ENCODE measurements at places on chromosomes 13 and 19.

DNA sequence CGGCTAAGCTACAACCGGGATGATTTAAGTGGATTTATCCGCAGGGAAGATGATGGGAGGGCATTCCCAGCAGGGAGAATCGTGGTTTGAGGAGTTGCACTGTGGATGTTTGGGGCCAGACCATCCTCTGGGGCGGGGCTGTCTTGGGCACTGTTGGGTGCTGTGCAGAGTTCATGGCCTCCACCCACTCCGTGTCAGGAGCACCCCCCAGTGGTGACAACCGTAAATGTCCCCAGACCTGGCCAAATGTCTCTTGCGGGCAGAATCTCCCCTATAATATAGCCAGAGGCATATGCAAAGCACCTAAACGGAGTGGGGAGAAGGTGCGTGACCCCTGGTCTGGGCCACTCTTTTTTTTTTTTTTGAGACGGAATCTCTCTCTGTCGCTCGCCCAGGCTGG, 40.2 kb downstream of the SMIM24 start:
- peak; percentile 61 for DNase-seq

GRCh38 chr19:1035998-1036621, 3.8 kb upstream of the ABCA7 start:
- DNase-seq: no peak

DNA sequence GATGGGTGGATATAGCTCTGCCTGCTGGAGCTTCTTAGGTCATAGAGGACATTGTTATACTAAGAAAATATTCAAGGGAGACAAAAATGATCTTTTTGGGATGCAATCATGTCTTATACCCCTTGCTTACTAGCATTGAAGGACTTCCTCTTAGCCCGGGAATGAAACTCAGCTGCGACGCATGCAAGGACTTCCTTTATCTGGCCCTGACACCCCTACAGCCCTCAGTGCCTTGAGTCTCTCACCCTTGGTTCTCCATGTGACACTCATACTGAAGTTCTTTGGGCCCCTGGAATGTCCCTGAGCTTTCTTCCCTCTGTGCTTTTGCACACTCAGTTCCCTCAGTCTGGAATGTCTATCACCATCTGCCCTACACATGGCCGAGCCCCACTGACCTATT, 72.5 kb upstream of the MTIF3 start:
- no peak for DNase-seq

DNA sequence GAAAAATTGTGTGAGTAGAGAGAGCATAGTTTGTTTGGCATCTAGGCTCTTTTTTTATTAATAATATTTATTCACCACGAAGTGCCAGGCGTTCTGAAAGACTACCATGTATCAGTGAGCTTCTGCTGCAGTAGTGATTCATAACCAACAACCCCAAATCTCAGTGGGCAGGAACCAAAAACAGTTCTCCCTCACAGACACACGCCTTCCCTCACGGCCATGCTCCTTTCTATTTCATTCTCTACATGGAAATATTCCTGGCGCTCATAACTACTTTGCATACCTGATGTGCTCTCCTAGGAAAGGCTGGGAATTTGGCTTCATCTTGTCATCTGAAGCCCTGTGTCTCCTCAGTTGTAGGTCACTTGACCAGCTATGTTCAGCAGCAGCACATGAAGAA, 26.6 kb upstream of the AMER2 start:
- DNase-seq: no peak

DNA sequence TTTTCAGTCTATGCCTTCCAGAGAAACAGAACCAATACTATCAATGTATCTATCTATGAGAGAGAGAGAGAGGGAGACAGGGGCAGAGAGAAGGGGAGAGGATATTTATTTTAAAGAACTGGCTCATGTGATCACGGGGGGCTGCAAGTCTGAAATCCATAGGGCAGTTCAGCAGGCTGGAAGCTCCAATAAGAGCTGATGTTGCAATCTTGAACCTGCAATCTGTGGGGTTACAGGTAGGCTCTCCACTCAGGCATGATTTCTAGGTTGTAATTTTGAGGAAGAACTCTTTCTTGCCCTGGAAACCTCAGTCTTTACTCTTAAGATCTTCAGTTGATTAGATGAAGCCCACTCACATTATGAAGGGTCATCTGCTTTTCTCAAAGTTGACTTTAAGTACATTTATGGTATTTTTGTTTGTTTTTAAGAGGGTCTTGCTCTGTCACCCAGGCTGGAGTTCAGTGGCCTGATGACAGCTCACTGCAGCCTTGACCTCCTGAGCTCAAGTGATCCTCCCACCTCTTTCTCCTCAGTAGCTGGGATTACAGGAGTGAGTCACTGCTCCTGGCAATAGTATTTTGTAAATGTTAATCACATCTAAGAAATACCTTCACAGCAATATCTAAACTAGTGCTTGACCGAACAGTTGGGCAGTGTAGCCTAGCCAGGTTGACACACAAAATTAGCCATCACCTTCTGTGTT, 376.4 kb downstream of the FGF9 start:
- DNase-seq: no peak

DNA sequence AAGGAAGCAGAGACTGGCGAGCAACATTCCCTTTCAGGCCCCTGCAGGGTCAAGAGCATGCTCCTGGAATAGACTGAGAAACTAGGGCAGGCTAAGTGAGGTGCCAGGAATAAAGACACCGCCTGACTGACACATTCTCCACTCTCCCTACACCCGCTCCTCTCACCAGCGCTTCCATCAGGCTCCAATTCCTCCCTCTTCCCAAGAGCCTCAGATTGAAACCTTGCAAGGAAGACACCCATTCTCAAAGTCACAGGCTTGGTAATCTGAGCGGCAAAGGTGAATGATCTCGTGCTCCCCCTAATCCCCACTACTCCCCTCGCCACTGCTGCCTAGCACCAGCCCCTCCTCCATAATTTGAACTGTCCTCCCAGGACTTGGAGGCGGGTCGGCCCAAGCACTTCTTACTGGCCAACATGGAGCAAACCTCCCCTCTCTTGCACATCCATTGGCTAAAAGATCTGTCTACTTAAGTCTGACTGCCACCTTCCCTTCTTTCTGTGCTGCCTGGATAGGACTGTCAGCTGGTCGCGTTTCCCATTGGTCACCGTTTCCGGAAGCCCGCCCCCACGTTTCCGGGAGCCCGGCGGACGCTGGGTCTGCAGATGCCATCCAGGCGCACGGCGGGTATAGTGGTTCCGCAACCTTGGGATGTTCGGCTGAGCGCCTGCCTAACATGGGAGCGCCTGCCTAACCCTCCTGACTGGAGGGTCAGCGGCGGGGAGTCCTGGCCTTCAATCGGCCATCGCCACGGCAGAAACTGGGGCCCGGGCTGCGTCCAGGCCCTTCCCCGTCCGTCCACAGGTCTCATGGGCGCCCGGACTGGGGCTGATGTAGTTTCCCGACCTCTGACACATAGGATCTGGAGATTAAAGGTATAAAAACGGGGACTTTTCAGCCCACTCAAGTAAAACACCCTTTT, 33.6 kb downstream of the ZNF383 start:
- no peak for DNase-seq

DNA sequence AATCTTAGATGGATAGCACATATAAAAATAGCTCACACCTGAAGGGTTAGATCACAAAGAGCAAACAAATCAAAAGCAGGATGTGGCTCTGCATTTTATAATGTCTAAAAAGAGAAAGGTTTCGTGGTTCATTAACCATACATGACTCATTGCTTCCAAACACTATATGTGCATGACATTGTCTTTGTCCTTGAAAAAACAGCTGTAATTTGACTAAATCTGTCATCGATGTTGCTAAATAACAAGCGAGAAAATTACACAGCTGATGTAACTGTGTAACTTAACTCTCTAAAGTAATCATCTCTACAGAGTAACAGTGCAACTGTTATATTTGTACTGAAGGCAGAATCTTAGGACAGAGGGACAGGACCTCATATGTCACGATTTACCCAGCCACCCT, 383.1 kb upstream of the GPC6 start:
- no peak for DNase-seq

DNA sequence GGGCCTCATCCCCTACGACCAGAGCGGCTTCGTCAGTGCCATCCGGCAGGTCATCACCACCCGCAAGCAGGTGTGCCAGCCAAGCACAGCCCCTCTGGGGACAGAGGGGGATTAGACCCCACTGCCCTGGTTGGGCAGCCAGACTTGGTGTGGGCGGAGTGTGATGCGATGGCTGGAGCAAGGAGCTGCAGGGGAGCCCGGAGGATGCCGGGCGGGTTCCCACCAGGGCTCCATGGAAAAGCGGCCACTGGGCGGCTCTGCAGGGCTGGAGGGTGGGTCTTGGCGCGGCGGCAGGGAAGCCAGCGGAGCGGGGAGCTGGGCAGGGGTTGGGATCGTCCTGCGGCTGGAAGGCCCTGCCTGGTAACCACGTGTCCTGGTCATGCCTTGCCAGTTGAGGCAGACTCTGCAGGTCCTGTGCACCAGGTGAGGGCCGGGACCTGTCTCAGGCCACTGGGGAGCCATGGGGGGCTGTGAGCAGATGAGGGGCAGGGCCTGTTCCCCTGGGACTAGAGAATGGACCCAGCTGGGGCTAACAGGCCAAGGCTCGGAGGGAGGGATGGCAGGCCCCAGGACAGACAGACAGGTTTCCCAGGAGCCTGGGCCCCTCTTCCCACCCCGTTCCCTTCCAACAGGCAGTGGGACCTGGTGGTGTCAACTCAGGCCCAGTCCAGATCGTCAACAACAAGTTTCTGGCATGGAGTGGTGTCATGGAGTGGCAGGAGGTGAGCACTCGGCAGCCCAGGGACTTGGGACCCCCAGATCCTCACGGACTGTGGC, 6.3 kb downstream of the PTOV1 start:
- DNase-seq: no peak

GRCh38 chr19:7845390-7846154, 15.6 kb downstream of the EVI5L start:
- DNase-seq: no peak

DNA sequence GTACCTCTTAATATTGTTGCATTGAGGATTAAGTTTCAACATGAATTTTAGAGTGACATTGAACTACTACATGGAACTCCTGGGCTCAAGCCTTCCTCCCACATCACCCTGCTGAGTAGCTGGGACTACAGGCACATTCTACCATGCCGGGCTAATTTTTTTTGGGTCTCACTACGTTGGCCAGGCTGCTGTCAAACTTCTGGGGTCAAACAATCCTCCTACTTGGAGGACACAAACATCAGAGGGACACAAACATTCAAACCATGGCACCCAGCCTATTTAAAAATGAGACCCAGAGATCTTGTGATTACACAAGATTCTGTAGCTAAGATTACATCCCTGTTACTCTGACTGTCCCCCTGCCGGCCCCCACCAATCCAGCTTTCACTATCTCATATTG, 180.9 kb downstream of the KCNRG start:
- no peak for DNase-seq

DNA sequence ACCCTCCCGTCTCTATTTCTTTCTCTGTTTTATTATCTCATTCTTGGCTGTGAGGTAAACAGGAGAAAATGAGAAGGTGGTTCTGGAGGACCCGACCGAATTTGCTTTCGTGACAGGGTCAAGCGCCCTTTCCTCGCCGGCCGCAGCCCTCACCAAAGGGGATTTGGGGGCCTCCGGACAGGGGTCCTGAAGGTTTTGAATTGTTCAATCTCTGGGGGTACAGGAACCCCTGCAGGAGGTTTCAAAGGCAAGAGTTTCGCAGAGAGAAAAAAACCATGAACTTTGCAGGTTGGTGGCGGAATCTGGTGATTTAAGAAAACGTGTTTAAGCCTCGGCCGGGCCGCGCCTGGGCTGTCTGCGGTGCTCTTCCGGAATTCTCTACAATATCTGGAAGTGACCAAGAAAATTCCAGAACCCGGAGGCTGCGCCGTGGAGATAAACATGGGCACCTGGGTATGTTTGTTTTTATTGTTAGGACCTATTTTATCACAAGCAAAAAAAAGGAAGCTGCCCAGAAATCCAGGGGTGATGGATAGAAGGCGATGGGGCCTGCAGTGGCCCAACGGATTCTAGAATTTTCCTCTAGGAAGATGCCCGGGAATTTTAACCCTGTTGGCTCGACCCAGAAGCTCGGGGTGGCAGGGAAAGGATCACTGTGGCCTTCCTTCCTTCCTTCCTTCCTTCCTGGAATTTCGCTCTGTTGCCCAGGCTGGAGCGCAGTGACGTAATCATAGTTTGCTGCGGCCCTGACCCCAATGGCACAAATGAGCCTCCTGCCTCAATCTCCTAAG, 14.2 kb upstream of the PTBP1 start:
- DNase-seq: no peak

GRCh38 chr13:94129490-94129894, 350.0 kb downstream of the DCT start:
- DNase-seq: no peak

DNA sequence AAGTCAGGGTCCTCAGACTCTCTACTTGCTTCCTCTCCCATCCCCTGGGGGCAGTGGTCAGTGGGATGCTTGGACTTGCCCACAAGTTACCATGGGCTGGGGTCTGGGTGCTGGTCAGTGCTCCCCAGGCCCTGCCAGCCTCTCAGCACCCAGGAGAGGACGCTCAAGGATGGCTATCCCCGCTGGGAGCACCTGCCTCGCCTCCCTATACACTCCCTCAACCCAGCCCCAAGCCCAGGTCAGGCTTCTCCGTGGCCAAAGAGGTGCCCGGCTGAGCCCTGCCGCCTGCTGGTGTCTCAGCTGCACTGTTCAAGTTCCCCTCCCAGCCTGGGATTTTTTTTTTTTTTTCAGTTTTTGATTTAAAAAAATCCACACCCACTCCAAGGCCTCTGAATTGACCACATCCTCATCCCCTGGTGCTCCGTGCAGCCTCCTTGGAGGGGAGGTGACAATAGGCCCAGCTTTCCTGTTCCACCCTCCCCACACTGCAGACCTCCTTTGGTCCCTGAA, 10.8 kb downstream of the F2RL3 start:
- DNase-seq: no peak

DNA sequence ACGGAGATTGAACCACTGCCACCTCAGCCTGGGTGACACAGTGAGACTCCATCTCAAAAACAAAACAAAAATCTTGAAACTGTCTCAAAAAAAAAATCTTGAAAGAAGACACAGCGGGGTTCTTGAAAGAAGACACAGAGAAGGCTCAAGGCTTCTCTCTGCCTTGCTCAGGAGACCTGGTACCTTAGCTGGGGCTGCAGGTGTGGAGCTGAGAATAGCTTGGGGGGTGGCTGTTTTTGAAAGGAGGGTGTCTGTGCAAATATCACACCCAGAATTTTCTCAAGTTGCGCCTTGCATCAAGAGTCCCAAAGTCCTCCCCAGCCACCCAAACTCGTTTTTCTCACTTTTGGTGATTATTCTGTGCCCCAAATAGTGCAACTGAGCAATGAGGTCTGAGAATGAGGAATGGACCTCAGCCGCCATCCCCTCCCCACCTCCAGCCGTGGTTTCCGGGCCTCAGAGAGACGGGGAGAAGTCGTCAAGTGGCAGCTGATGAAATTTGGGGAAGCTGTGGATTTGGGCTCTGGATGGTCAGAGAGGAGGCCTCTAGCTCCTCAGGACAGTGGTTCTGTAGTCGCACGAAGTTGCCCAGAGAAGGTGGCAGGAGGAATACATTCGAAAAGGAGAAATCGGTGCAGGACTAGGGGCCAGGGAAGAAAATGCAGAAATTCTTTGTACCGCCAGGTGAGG, 8.8 kb downstream of the S1PR2 start:
- no peak for DNase-seq

- no peak for DNase-seq
These were observed 31.0 kb upstream of the KATNAL1 start for GRCh38 chr13:30338331-30338851.

GRCh38 chr13:73870970-73871935, 263.0 kb downstream of the KLF12 start:
- no peak for DNase-seq

Measured in activated naive CD4-positive, alpha-beta T cell treated with anti-CD3 and anti-CD28 coated beads, Interleukin-2, amount 50 U/mL, for 16 hours (primary cell).